ENCODE measurements at places on chromosomes 7 and 10. TPM values are rescaled to one million over a fixed set of nuclear protein-coding genes. Genes with fewer than 3 reads are reported as not detected.

Gene OLAH
- total RNA-seq: not detected

Gene ADIRF
- total RNA-seq: 4.8 TPM

Gene ZFYVE27
- 38.3 TPM for total RNA-seq

Gene CDH23
- total RNA-seq: 8.1 TPM

Gene UPP1
- 16.8 TPM for total RNA-seq

Gene DENND11
- total RNA-seq: 35.3 TPM

Gene LRRTM3
- total RNA-seq: 35.5 TPM

Gene NACAD
- 7.6 TPM for total RNA-seq

Gene RASA4B
- 17.1 TPM for total RNA-seq

Measured in diencephalon (tissue), 1 donor.